ENCODE measurements at places on chromosomes 5 and 9.
A peak's percentile ranks its signal among the peaks of the same experiment; 100 is the strongest.

DNA sequence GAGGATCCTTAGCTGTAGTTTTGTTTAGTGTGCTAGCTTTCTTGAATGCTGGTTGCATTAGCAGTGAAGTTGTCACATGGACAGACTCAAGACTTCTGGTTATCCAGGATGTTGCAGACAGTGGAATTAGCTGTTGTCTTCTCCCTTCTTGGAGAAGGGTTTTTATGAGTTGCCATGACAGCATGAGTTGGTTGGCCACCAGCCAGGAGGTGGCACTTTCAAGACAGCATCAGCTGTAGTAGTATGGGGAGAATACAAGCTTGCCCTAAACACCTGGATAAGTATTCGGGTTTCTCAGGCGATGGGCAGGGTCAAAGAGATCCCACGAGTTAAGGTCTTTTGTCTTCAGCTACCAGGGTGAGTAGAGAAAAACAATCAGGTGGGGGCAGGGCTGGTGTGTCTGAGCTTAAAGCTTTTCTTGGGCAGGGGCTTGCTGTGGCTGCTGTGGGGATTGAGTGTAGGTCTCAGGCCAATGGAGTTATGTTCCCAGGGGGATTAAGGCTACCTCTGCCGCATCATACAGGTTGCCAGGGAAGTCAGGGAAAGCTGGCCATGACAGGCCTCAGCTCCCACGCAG lies 7.7 kb upstream of the C5orf47 start:
- no peak for DNase-seq

DNA sequence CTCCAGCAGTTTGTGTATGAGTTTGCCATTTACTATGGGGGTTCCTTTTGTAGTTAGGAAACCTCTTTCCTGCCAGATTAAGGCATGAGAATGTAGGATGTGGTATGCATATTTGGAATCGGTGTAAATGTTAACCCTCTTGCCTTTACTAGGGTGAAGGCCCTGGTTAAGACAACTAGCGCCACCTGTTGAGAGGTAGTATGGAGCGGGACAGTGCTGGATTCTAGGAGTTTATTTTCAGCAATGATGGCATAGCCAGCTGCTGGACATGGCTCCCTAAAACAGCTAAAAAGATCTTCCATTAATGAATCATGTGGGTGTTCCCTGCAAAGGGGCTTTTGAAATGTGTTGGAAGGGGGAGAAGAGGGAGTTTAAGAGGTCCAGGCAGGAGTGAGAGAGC lies 30.7 kb upstream of the GPX3 start:
- no peak for DNase-seq

- DNase-seq, result no peak
Measured at GRCh38 chr5:133697536-133698258, 85.4 kb upstream of the FSTL4 start.

- DNase-seq, result peak; percentile 38
Measured at GRCh38 chr5:112390327-112390726, 28.8 kb downstream of the EPB41L4A start.

GRCh38 chr9:17613758-17614157 lies 34.9 kb downstream of the SH3GL2 start:
- DNase-seq, result no peak

- no peak for DNase-seq
Measured at GRCh38 chr9:73847536-73847935, 649.6 kb upstream of the RORB start.

DNA sequence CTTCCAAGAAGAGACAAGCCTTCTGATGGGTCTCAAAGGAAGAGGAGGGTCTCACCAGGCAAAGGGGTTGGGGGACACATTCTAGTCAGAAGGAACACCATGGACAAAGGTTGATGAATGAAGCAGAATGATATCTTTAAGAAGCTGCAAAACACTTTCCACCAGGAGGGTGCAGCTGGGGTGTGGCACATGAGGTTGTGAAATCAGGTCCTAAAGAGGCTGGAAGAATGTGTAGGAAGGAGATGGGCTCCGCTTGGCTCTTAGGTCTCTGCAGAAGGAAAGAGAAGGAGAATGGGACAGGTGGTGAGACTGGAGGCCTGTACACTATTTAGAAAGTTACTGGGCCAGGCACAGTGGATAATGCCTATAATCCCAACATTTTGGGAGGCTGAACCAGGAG lies 328.6 kb downstream of the PDE4D start:
- no peak for DNase-seq

DNA sequence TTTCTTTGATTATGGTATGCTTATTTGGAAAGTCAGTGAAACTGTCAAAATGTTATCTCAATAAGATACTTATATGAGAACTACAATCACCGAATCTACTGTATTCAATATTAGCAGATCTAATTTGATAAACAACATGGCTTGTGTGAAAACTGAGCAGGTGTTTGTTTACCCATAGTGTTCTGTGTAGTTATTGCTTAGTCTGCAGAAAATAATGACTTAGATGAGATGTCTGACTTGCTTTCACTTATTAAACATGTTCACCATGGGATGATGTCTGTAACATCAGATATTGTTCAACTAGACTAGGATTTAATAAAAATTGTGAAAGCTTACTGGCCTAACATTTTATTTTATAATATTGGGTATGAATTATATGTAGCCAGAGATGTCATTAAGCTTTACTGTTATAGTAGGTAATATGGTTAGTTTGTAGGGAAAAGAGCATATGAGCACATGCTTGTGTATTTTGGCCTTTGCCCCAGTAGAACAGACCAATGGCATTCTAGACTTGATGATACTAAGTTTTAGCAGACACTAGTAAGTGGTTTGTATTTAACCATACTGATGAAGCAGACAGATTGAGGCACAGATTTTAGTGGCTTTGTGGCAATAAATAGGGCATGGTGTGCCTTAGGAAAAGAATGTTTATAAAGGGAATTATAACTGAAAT lies 16.4 kb downstream of the SUB1 start:
- no peak for DNase-seq

DNA sequence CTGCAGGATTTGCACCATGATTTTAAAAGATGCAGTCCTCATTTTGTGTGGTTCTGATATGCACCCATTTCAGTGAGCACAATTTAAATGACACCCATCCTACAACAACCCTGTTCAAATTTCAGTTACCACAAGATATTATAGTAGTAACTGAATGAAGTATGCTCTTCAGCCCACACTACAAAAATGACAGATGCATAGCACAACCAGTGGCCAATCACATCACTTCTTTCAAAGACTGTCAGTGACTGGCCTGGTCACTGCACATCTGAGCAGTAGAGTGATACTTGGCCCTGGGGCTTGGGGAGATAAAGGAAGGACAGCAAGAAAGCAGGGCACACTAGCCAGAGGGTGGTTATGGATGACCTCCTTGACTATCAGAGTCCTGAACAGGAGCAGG lies 19.8 kb upstream of the IFNK start:
- DNase-seq, result no peak

DNA sequence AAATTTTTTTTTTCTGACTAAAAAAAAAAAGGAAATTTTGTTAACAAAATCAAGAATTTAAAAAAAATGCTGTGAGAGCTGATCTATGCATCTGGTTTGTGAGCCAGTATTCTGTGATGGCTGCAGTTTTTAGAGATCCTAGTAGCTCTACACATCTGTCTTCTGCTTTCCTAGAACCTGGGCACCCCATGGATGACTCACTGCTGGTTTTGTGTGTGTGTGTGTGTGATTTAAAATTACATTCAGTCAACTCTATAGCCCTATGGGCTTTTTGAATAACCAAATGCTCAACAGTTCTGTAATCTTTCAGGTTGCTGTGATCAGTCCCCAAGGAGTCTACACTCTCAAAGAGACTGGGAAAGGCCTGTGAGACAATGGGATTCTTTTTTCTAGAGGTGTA lies 2.5 kb upstream of the PSMD5 start:
- DNase-seq, result no peak

GRCh38 chr9:12640016-12640587 lies 53.1 kb upstream of the TYRP1 start:
- peak; percentile 71 for DNase-seq

- no peak for DNase-seq
Measured at GRCh38 chr9:94031380-94031779, 52.9 kb upstream of the PTPDC1 start.

DNA sequence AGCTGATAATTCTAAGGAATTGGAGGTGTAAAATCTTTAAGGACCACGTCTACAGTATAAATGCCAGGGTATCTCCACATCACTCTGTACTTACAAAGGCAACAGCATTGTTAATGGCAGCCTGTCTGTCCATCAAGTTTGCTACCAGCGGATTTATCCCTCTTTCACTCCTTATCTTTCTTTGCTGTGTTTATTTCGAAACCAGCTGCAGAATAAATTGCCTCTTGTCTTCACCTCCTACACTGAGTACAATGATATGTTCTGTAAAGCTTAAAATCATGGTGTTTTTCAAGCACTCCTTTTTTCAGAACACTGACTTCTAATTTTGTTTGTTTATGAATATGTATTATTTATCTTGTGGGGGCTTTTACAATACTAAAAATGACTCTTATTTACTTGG lies 1088.1 kb downstream of the NR2F1-AS1 start:
- no peak for DNase-seq

DNA sequence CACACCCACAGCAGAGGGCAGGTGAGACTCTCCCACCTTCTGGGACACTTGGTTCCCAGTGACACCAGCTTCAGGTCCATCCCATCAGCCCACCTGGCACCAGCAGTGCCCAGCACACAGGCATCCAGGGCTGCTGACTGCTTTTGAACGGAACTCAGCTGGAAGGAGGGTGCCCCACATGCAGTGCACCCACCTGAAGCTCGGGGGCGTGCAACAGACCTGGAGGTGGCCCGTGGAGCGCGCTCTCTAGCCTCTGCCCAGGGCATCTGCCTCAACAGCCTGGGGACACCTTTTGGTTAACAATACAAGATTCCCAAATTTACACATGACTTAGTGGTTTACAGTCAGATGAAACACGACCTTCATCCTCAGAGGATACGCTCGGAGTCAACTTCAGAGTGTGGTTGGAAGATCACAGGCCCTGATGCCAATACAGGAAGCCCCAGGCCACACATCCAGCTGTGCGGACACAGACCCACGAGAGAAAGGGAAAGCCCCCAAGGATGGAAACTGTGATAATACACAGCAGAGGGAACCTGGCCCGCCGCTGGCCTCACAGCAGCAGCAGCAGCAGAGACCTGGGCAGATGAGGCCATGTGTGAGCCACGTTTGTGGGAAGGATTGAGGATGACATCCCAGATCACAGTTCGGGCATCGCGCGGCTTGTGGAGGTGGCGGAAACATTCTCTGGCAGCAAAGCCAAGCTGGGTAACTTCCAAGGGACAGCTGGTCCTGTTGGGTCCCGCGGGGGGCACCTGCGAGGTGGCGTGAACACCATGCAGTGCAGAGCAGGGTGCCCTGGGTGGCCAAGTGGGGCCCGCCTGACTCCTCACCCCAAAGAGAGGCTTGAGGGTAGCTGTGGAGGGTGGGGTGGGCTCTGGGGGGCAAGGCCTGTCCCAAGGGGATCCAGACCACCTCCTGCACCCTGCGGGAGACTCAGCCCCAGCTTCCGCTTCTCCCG lies 64.0 kb downstream of the SECISBP2 start:
- DNase-seq, result no peak

DNA sequence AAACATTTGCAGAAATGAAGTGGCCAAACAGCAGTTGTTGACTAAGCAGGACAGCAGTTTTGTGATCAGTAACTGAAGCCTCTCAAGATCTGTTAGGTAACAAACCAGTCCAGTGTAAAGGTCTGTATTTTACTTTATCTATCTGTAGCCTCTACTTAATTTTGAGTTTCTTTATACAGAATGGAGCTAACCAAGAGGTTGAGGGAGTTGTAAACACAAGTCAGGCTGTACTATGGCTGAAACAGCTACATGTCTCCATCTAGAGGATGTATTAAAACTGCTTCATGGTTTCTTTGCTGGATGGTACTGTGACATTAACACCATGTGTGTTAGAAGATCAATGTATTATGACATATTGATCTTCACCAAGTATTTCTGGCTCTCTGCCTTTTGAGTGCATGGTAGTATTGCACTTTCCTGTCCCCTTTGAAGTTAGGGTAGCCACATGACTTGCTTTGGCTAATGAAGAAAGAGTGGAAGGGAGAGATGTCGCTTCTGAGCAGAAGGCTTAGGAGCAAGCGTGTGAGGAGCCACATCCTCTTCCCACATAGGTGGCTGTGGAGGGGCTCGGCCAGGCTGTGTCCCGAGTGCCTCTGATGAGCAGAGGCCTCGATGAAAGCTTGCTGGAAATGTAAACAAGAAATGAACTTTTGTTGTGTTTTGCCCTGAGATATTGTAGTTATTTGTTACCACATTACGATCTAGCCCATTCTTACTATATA lies 105.6 kb upstream of the PCA3 start:
- DNase-seq, result no peak

GRCh38 chr9:36276781-36277181 lies 18.5 kb upstream of the GNE start:
- DNase-seq, result no peak

DNA sequence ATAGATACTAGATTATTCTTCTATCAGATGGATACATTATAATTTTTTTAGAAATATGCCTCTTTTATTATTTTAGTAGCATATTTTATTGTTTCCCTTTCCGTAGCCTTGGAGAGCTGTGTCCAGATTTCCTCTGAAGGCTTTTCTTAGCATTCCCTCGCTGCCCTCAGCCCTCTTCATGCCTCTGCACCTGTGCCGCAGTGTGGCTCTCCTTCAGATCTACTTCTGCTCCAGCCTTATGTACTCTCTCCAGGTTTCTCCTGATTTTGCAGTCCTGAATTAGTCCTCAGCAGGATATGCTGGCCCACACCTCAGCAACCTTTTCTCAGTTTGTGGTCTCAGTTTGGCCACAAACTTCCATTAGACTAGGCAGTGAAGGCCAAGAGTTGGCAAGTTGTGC lies 1052.0 kb downstream of the TAF11L14 start:
- no peak for DNase-seq

GRCh38 chr5:153513156-153513555 lies 22.7 kb downstream of the GRIA1 start:
- no peak for DNase-seq

- no peak for DNase-seq
Measured at GRCh38 chr5:5044247-5044840, 95.8 kb upstream of the ADAMTS16 start.

GRCh38 chr5:112640546-112640945 lies 97.1 kb upstream of the APC start:
- DNase-seq, result no peak

GRCh38 chr5:102222772-102223171 lies 73.3 kb downstream of the SLCO4C1 start:
- peak; percentile 82 for DNase-seq
